ENCODE measurements at places on chromosomes 6 and 20. TPM values are rescaled to one million over a fixed set of nuclear protein-coding genes. Genes with fewer than 3 reads are reported as not detected.

GGTLC1 gene
- not detected for total RNA-seq

DOP1A gene
- total RNA-seq: 15.1 TPM

HLA-DQA2 gene
- total RNA-seq: not detected

THBD gene
- total RNA-seq: 6.6 TPM

ARHGAP18 gene
- total RNA-seq: 3.1 TPM

GJA10 gene
- not detected for total RNA-seq

DNA sequence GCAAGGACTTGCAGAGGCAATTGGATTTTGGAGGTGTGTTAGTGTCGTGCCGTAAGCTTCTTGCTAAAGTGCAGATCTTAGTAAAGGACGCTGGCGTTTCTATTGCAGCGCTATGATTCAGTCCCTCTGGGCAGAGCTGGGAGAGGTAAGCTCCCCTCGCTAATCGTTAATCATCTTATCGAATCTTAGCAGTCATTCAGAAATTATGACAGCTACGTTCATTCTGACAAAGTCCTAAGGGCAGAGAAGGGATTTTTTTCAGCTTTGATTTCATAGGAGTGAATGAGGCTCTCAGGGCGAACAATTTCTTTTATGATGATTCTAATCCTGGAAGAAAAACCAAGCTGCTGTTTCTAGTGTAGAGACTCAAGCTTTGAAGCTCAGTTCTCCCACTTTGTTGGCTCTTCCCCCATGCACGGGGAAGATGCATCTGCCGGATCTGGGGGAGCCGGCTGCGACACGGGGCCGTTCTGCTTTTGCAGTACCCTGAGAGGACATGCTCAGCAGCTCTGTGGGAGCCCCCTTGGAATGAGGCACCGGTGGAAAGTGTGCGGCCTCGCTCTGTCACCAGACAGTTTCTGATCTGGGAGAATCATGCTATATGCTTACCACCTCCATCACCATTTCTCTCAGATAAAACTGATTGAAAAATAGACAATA is 79.1 kb upstream of the SLC22A23 start:
- H3K27ac ChIP-seq: no peak overlapping the region
- no peaks in the 10 kb centered on the region for H3K36me3 ChIP-seq
- H3K4me3 ChIP-seq: no peak overlapping the region
- DNase-seq: peak; percentile 22

- no peaks in the 10 kb centered on the region for H3K27me3 ChIP-seq
- no peak overlapping the region for H3K4me3 ChIP-seq
- H3K4me1 ChIP-seq: no peaks in the 10 kb centered on the region
- no peak overlapping the region for H3K27ac ChIP-seq
- H3K36me3 ChIP-seq: no peaks in the 10 kb centered on the region
These were observed 46.5 kb upstream of the RIPOR2 start for GRCh38 chr6:24982231-24982630.

DNA sequence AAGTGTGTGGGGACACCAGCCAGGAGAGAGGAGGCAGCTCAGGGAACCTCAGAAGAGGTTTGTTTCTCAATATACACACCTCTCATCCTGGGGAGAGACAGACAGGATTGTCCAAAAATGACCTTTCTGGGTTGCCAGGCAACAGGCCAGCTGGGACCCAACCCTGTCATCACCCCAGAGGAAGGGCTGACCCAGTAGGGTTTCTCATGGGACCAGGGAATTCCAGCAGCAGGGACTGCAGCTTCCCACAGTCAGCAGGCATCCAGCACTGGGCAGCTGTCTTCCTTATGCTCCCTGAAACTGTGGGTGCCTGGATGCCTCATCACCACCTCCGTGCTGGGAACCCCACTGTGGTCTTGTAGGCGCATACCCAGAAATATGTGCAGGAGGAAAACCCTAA is 1.3 kb downstream of the C20orf202 start:
- no peaks in the 10 kb centered on the region for H3K36me3 ChIP-seq
- H3K27me3 ChIP-seq: no peaks in the 10 kb centered on the region
- no peak for DNase-seq
- H3K27ac ChIP-seq: no peak overlapping the region
- H3K4me3 ChIP-seq: no peak overlapping the region
- H3K4me1 ChIP-seq: no peaks in the 10 kb centered on the region

GRCh38 chr20:62728028-62728780 is 19.6 kb downstream of the NTSR1 start:
- H3K4me1 ChIP-seq: no peaks in the 10 kb centered on the region
- peaks cover 7% of the 10 kb centered on the region for H3K27me3 ChIP-seq
- DNase-seq: no peak
- no peaks in the 10 kb centered on the region for H3K36me3 ChIP-seq
- no peak overlapping the region for H3K27ac ChIP-seq

GRCh38 chr20:24241466-24241865 is 228.0 kb upstream of the SYNDIG1 start:
- H3K4me1 ChIP-seq: no peaks in the 10 kb centered on the region
- no peaks in the 10 kb centered on the region for H3K27me3 ChIP-seq
- no peaks in the 10 kb centered on the region for H3K36me3 ChIP-seq
- no peak overlapping the region for H3K27ac ChIP-seq
- DNase-seq: no peak
- H3K4me3 ChIP-seq: no peak overlapping the region

DNA sequence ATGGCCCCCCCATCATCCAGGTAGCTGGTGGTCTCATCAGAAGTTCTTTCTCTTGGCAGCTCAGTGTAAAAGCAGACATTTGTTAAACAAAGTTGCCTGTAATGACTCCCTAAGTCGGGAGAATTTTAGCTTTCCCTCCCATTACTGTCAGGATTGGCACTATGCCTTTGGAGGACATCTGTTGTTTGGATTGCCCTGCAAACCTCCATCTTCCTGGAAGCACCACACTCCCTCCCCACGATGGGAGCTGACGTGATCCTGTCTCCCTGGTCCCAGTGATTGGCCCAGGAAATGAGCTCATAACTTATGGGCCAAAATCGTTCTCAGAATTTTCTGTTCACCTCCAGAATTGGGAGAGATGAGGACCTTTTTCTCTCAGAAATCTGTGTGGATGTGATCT is 42.6 kb upstream of the CNR1 start:
- H3K36me3 ChIP-seq: no peaks in the 10 kb centered on the region
- DNase-seq: no peak
- H3K4me3 ChIP-seq: no peak overlapping the region

DNA sequence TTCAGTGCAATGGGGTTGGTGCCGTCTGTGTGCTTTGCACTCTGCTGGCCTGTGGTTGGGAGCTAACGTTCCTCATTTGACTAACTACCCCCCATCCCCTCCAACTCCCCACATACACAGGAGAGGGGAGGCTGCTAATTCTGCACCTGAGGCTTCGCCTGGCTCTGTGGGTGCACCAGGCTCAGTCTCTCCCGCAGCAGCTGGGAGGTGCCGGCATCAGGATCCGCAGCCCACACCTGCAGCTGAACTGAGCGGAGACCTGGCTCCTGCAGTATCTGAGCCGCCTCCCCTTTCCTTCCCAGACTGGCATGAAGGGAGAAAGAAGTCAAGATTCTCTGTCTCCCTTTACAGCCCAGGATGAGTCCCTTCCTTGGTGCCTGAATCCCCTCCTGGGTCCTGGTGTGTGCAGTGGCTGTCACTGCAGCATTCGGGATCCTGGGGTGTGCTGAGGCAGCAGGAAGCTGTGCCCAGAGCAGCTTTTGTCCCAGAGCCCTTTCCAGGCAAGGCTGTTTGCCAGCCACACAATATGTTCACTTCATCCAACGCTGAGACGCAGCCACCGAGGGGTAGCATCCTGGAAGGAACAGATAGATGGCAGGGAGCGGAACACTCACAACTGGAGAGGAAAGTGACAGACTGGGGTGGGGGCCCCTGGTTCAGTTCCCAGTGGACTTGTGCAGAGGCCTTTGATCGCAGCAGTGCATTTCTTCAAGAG is 70.2 kb downstream of the CDH4 start:
- H3K4me3 ChIP-seq: no peak overlapping the region
- DNase-seq: no peak
- no peaks in the 10 kb centered on the region for H3K36me3 ChIP-seq
- no peak overlapping the region for H3K27ac ChIP-seq

GRCh38 chr20:41903586-41903985 is 285.4 kb upstream of the CHD6 start:
- DNase-seq: no peak
- no peak overlapping the region for H3K4me3 ChIP-seq
- H3K36me3 ChIP-seq: no peaks in the 10 kb centered on the region
- peaks cover 3% of the 10 kb centered on the region for H3K27me3 ChIP-seq
- H3K27ac ChIP-seq: no peak overlapping the region

DNA sequence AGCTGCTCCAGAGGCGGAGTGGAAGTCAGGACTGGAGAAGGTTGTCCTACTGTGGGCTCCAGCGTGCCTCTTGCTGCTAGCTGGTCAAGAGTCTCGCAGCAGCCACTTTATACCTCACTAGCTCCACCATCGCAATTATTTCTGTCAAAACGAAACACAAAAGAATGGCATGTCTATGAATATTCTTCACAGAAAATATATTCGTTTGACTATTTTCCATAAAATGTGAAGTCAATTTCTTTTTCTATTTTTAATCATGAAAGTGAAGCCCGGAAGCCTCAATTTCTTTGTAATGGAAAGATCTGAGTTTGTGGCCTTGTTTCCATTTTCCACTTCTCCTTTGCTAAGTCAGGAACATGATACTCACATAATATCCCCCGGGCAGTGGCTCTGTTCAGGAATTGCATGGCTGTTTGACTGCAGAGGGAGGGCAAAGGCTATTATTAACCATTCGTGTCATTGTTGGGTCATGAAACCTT is 51.7 kb downstream of the DTD1 start:
- H3K36me3 ChIP-seq: no peaks in the 10 kb centered on the region
- H3K4me1 ChIP-seq: no peaks in the 10 kb centered on the region
- no peak overlapping the region for H3K27ac ChIP-seq
- H3K27me3 ChIP-seq: no peaks in the 10 kb centered on the region
- H3K4me3 ChIP-seq: no peak overlapping the region
- DNase-seq: no peak

DNA sequence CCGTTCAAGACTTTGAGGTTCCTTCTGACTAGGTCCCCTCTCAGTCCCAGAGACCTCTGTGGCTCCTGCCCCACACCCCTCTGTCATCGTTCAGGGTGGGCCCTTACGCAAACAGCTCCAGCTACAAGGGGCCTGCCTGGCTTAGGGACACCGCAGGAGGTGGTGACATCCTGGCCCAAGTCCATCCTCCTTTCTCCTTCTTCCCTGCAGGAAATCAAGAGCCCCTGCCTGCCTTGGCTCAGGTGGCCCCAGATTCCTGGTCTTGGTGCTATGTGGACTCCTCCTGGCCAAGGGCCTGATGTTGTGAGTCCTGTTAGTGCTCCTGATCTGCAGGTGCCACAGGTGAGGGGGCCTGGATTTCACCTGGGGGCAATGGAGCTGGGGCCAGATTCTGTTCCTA is 8.1 kb downstream of the TREML4 start:
- H3K4me3 ChIP-seq: no peak overlapping the region
- no peaks in the 10 kb centered on the region for H3K4me1 ChIP-seq
- peaks cover 3% of the 10 kb centered on the region for H3K27me3 ChIP-seq

DNA sequence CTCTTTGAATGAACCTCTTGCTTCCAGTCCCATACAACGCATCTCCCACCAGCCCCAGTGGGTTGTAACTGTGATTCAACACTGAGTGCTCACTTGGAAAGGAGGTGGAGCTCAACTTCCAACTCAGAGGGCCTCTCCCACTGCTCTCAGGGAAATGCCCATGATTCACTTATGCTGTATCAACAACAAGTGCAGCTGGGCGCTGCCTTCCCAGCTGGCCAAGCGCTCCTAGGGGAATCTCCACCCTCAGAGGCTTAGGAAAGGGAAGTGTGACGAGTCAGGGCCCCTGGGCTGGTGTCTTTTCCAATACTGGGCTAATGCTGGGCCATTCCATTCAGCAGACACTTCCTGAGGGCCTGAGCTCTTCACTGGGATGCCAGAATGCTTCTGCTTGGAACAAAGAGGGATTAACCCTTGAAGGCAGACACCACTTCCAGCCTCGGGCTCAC is 8.1 kb upstream of the OCSTAMP start:
- peaks cover 9% of the 10 kb centered on the region for H3K4me1 ChIP-seq
- no peaks in the 10 kb centered on the region for H3K27me3 ChIP-seq
- no peak overlapping the region for H3K4me3 ChIP-seq
- H3K36me3 ChIP-seq: no peaks in the 10 kb centered on the region
- DNase-seq: no peak
- H3K27ac ChIP-seq: no peak overlapping the region

Data from liver (tissue), 10 donors.